Left lung (tissue), 14 donors: ENCODE measurements at places on chromosomes 7 and 10. TPM values are rescaled to one million over a fixed set of nuclear protein-coding genes. Genes with fewer than 3 reads are reported as not detected.

GRCh38 chr10:107072786-107073185, 91.7 kb downstream of the SORCS1 start:
- no peak for DNase-seq

DNA sequence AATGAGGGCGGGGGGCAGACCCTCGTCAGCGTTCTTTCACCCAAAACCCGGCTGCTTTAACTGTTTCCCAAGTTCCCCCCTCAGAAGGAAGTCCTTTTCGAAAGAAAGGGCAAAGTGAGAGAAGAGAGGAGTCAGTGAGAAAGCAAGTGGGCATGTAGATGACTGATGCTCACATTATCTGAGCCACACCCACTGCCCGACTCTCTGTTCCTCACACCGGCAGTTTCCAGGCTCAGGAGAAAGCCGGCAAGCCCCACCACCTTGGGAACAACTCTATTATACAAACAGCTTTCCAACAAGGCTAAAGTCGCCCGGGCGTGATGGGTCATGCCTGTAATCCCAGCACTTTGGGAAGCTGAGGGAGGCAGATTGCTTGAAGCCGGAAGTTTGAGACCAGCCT, 23.1 kb downstream of the RCC1L start:
- no peak for DNase-seq

DNA sequence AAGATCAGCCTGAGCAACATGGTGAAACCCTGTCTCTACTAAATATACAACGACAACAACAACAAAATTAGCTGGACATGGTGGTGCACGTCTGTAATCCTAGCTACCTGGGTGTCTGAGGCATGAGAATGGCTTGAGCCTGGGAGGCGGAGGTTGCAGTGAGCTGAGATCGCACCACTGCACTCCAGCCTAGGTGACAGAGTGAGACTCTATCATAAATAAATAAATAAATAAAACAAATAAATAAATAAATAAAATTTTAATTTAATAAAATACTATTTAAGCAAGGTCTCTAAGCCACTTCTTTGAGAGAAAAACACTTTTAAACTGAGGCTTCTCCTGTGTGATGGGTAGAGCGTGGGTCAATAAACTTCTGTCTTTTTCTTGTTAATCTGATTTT, 38.3 kb downstream of the MICU1 start:
- DNase-seq: no peak

- DNase-seq: no peak
These were observed 13.4 kb downstream of the NIPSNAP2 start for GRCh38 chr7:55977831-55978230.

The NRCAM gene
- polyA plus RNA-seq: 12.5 TPM
